ENCODE measurements at places on chromosomes 5 and 9. TPM values are rescaled to one million over a fixed set of nuclear protein-coding genes. Genes with fewer than 3 reads are reported as not detected.

SLIT3 gene
- 11.3 TPM for polyA plus RNA-seq

DNA sequence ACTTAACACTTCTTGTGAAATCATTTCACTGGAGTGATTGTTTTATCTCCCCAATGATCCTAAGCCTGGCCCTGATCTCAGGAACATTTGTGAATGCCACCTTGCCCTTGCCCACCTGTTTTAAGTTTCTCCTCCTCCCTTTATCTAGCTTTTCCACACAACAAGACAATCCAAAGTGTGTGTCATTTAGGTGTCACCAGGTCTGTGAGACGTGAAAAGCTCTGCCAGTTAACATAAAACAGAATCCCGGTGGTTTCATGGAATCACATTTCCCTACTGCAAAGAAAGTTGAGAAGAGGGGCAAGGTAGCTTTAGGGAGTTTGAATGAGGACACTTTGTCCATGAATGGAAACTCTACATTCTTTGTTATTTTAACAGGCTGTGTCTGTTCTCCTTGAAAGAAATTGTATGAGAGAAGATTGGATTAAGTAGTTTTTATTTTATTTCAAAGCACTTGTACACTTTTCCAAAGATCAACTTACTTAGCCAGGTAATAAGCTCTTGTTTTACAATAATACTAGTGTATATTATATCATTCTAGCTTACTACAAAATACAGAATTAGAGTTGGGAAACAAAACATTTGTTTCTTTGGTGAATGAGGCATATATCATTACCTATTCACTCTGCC, 239.0 kb downstream of the ISL1 start:
- DNase-seq = no peak

DNA sequence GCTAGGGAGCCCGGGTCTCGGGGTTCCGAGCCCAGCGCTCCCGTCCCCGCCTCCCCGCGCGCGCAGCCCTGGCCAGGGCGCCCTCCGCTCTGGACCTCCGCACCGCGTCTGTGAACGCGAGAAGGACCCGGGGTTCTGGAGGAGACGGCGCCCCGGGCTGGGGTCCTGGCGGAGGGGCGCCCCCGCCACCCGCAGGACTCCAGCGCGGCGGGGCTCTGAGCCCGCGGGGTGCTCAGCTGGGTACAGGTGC, 431 bp downstream of the TMOD1 start:
- DNase-seq = no peak

DNA sequence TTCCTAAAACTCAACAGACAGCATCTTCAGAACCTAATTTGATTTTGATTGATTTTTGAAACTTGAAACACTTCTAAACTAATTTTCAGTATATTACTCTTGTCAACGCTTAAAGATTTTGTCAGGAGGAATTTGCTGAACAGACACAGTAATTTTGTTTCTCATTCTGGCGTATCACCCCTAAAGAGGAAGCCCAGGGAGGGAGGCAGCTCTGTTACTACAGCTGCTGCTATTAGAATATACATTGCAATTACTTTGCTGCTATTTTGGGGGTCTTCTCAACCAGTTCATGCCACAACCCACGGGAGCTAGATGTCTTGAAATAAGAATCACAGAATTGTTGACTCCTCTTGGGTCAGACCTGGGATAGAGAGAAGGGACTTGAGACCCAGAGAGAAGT, 122.6 kb downstream of the TLR4 start:
- no peak for DNase-seq

DNA sequence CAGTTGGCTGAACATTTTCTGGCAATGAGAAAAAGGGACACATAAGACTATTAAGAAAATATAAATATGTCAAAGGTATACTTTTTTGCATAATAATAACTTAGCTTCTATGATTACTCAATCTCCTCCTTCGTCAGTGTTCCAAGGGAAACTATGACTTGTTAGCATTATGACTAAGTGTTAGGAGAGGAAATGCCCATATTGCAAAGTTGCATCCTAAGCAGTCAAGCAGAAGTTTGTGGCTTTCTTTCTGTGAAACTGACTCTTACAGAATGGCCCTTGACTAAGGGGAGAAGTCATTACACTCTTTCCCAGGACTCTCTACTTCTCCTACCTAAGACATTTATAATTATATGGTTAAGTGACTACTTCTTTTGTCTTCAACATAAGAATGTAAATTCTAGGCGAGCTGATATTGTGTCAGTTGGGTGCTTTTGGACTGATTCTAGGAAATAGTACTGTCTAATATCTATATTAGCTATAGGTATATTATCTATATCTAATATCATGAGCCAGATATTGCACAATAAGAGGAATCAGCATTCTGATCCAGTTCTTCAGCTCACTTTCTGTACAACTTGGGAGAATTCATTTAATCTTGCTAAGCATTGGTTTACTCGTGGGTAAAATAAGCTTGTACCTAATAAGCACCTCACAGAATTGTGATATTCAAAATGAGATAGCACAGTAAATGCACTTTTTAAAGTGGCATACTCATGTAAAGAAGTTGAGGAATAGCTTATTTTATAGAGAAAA, 16.4 kb upstream of the SPINK6 start:
- peak; percentile 1 for DNase-seq

DNA sequence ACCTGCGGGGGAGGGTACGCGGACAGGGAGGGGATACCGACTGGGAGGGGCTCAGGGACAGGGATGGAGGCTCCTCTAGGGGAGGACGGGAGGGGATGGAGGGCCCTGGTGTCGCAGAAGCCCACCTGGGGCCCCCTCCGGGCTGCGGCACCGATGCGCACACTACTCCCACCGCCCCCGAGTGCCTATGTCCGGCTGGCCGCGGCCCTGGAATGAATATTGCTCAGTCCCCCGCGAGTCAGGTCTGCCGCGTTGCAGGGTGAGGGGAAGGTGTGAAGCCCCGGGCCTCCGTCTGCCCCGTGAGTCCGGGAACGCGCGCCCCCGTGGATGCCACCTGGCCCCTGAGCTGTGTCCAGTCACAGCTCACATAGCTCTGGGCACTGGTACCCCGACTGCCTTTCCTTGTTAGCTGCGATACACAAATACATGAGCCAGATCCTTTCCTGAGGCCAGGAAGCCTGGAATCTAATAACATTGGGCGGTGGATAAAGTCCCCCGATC, 44.5 kb upstream of the PRSS3 start:
- no peak for DNase-seq

GRCh38 chr5:140558542-140558941, 1.3 kb upstream of the SRA1 start:
- no peak for DNase-seq

ORM1 gene
- polyA plus RNA-seq = 0.53 TPM

DNA sequence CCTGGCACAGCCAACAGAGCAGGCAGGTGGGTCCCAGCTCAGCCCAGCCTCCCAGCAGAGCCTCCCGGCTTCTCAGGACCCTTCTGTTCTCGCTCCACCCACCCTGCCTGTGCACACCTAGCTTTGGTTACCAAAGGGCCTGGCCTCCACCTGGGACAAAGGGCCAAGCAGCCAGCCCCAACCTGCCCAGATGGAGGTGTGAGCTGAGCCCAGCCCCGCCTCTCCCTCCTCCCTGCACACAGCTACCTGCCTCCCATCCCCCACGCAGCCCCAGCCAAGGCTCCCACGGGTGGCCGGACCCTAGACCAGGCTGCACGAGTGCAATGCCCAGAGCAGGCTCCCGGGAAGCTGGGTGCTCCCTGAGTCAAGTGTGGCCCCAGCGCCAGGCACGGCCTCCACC, 5.6 kb downstream of the TPRN start:
- DNase-seq = no peak

- no peak for DNase-seq
Measured at GRCh38 chr9:91315191-91315590, 46.5 kb downstream of the AUH start.

DNA sequence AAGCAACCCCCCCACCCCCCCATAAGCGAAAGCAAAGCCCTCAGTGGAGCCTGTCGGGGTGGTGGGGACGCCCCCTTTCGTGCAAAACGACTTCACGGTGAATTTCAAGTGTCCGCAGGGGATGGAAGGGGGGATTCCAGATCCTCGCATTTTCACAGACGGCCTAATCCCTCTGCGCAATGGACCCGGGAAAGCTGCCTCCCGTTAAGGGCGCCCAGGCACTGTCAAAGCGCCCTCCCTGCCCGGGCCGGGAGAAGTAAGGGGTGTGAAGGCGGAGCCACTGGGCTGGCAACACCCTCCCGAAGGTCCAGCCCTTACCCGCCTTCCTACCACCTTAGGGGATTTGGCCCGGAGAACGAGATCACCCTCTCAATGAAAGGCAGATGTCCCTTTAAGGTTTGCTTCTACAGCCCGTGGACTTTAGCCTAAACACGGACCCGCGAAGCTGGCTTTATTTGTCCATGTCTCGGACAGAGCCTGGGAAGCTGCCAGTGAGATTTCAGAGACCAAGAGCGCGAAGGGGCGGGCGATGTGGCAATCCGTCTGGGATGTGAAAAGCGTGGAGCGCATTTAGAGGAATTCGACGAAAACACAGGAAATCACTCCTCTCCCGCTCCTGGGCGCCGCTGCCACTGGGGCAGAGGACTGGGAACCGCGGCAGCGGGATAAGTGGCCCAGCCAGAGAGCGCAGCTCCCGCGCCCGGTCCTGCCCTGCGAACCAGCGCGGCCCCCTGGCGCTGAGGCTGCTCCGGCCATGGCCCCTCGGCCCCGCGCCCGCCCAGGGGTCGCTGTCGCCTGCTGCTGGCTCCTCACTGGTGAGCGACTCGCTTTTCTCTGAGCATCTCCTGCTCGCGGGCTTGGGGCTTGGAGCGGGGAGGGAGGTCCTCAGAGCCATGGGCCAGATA, at the start of the genes ITGA1 and PELO:
ITGA1 (plus strand) TSS at position 317 of the 905 bp plus-strand sequence; CDS start at position 755, 438 bp downstream.
PELO (plus strand) TSS at position 317 of the 905 bp plus-strand sequence. CDS start 12,479 bp downstream, outside the sequence.
- DNase-seq = peak; percentile 48

ADRB2 gene
- polyA plus RNA-seq = 2.1 TPM

DNA sequence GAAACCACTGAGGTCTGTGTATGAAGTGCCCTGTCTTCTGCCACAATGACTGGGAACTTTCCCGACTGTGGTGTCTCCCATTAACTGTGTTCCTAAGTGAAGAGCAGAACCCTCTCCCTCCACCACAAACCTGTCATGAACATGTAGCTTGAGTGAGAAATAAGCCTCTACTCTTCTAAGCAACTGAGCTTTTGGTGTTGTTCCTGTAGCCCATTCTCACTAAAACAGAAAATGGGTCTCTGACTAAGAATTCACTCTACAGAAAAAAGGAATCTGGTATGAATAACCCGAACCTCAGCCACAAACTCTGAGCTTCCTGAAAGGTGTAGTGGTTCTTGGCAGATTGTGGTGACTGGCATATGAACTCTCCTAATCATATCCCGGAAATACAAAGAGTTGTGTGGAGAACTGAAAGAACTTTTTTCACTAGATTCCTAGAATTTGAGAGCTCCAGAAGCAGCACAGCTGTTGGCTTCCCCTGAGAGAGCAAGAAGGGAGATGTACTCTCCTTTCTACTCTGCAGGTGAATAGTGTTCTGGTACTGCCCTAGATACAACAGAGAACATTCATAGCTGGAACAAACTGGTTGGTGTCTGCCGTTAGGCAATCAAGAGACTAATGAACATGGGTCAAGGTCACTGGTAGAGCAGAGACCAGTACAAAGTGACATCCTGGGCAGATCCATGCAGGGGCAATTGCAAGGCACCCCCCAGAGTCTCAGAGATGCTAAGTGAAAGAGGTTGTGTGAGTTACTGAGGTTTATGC, 283.8 kb downstream of the PDE4D start:
- DNase-seq = no peak

DNA sequence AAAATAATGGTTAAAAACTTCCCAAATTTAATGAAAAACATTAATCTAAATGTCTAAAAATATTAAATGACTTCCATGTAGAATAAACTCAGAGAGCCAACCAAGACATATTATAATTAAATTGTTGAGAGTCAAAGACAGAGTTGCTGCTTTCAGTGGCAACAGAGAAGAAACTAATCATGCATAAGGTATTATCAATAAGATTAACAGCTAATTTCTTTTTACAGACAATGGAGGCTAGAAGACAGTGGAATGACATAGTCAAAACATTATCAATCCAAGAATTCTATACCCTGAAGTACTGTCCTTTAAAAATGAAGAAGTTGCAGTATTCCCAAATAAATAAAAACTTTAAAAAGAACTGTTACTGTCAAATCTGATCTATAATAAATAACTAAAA, 268.7 kb downstream of the IRX2 start:
- no peak for DNase-seq

DNA sequence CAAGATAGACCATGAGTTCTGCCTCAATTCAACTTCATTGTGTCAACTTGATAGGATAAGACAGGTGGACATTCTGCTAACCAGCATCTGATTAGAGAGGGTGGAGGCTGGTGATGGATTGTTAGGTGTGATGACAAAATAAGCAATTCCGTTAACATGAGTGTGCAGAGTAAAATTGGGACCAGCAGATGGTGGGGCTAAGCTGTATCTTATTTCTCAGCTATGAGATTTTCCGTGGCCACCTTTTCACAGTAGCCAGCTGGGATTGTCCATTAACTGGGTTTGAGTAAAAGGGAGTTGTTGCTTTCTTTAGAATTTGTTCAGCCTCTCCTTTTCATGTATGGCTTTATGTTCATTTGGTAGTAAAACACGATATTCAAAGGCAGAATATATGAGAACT, 28.8 kb upstream of the TAL2 start:
- peak; percentile 33 for DNase-seq

HTR1A gene
- polyA plus RNA-seq = not detected

DNA sequence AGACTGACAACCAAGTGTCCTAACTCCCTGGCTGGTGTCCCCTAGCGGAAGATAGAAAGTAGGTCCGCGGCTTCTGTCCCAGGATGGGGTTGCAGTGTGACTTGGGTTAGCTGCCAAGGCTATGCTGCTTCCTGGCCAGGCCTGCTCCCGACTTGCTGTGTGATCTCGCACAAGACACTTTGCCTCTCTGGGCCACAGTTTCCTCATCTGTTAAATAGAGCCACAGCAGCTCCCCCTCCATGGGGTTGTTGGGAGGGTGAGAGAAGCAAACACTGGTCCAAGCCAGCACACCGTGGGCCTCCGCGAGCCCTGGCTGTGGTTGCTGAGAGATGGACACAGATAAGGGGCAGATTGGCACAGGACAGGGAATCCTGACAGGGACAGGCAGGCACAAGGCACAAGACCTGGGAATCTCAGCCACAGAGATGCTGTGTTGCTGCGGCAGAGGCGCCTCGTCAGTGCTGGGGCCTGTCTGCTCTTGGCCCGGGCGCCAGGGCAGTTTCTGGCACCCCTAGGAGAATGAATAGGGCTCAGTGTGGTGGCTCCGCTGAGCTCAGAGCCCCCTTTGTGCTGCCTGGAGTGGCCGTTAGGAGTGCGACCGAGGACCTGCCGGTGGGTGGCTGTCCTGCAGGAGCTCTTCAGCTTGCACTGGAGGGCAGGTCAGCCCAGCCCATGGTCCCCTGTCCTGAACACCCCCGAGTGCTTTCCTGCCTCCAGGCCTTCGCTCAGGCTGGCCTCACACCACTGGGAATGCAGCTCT, 1.8 kb upstream of the SH2D3C start:
- no peak for DNase-seq

DNA sequence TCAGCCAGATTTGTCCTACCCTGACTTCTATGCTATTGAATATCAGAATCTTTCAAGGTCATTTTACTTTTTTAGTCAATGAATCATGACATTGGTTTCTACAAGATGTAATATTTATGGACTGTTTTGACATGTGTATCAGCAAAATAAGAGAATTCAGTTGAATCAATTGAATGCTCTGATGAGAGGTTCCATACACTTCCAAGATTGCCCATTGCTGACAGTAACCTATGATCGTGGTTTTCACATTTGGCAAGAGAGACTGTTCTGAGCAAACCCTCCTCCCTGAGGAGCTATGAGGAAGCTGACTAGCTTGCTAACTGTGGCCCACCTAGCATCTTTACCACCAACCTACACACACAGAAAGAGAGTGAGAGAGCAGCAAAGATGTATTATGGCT, 56.7 kb upstream of the FST start:
- no peak for DNase-seq

BTNL9 gene
- polyA plus RNA-seq = 17.9 TPM
